Right lung (tissue), 10 donors: ENCODE measurements at places on chromosomes 12 and 14. TPM values are rescaled to one million over a fixed set of nuclear protein-coding genes. Genes with fewer than 3 reads are reported as not detected.

The FAM181A gene
- polyA plus RNA-seq = 0.21 TPM

- DNase-seq = no peak
Observed at GRCh38 chr12:78683031-78683430, 181.5 kb upstream of the SYT1 start.

GRCh38 chr14:105337966-105338741 is 23.6 kb downstream of the PACS2 start:
- DNase-seq = no peak

The SERPINA12 gene
- polyA plus RNA-seq = not detected

GRCh38 chr12:51895378-51896135 is 7.7 kb downstream of the ANKRD33 start:
- no peak for DNase-seq

The ARID2 gene
- 32.8 TPM for polyA plus RNA-seq

The KRT74 gene
- not detected for polyA plus RNA-seq

The E2F7 gene
- polyA plus RNA-seq = 4.4 TPM

DNA sequence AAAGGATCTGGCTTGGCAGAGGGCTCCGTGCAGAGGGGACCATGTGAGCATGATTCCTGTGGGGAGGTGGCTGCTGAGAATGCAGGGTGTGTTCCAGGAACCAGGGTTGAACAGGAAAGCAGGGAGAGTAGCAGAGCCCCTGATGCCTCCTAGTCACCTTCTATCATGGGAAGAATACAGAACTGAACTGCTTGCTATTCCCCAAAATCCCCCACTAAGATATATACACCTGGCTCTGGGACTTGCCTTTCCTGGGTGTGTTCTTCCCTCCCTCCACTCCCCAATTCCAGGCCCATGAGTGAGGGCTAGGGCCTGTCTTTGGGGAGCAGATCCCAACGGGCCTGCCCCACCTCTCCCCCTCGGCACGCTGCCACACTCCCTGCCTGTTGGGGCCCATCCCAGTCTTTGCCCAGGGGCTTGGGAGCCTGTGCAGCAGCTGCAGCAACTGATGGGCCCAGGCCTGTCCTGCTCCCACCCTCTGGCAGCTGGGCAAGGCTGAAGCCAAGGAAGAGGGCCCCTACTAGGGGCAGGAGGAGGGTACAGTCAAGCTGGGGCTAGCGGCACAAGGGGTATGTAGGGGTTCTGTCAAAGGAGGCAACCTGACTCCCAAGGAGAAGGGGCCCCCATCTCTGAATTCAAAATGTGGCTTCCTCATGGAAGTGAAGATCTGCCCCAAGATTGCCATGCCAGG is 3.2 kb downstream of the AJUBA start:
- no peak for DNase-seq

GRCh38 chr14:105256292-105256960 is 8.1 kb downstream of the BTBD6 start:
- DNase-seq = no peak

DNA sequence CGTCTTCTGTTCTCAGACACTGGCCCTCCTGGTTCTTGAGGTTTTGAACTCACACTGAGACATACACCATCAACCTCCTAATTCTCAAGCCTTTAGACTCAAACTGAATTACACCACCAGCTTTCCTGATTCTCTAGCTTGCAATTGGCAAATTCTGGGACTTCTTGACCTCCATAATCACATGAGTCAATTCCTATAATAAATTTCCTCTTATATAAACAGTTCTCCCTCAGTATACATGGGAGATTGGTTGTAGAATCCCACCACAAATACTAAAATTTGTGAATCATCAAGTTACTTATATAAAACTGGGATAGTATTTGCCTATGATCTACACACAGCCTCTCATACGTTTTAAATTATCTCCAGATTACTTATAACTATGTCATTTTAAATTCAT is 162.2 kb downstream of the DIO2 start:
- no peak for DNase-seq

The CBLN3 gene
- 3.2 TPM for polyA plus RNA-seq

- no peak for DNase-seq
Observed at GRCh38 chr12:113267621-113268020, 46.4 kb downstream of the TPCN1 start.
